ENCODE measurements at places on chromosomes 6 and 20. TPM values are rescaled to one million over a fixed set of nuclear protein-coding genes. Genes with fewer than 3 reads are reported as not detected.

VWA7 gene
- polyA plus RNA-seq, result 2.5 TPM

UNC5CL gene
- polyA plus RNA-seq, result 0.40 TPM

- no peak for DNase-seq
These were observed 496.2 kb upstream of the SULF2 start for GRCh38 chr20:48281501-48281900.

DNA sequence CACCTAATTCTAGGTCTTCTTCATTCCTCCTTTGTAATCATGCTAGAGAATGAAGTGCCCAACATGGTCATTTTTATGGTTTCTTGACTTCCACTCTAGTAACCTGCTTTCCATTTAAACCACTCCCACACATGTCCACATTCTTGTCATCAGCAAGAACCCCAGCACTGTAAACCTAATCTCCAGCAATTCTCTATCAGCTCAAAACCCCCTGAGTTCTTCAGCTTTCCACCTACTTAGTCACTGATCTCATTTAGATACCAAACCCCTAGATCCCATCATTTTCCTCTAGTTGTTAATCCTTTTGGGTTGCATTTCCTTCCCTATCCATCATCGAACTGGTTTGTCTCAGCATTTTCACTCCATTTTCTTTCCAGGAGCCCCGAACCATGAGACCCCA is 49.7 kb downstream of the GOPC start:
- no peak for DNase-seq

DNA sequence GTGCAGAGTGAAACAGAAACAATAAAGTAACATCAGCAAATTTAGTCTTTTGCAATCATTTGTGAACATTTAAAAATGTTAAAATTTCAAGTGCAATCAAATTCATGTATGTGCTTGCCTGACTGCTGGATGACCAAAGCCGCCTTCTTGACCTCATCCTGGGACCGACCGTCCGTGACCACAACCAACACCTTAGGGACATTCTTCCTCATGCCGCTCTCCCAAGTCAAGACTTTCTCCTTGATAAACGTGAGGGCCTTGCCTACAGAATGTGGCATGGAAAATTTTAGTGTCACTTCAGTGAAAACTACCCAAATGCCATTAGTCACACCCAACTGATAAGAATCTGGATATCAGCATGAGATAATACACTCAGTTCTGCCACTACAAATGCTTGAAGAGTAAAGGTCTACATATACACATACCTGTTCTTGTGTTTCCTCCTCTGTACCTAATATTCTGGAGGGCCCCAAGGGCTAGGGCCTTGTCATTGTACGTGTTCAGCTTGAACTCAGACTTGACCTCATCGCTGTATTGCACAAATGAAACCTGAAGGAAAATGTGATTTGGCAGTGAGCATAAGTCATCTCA is 86.8 kb downstream of the COL12A1 start:
- no peak for DNase-seq

FGD2 gene
- polyA plus RNA-seq, result 0.53 TPM

Measured in CD8-positive, alpha-beta memory T cell (primary cell).